ENCODE measurements at places on chromosomes 4 and X. TPM values are rescaled to one million over a fixed set of nuclear protein-coding genes. Genes with fewer than 3 reads are reported as not detected.

The GYG2 gene
- total RNA-seq: not detected

DNA sequence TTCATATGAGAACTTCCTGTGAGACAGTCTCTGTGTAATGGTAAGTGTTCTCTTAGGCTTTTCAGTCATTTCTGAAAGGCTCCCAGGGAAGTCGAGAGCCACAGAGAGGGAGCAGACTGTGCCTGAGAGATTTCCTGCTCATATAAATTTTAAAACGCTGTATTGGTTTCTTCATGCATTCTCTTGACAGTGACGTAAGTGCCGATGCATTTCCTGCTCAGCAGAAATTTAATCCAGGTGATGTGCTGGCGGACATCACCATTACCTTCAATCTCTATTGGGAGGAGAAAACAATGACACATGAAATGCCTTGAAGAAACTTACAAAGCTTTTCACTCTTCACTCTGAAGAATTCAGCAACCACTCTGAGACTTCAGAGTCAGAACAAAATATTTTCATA lies 383.6 kb downstream of the BMPR1B start:
- no peak for DNase-seq

GRCh38 chrX:18895189-18895951 lies 88.5 kb downstream of the PHKA2 start:
- no peak for DNase-seq

DNA sequence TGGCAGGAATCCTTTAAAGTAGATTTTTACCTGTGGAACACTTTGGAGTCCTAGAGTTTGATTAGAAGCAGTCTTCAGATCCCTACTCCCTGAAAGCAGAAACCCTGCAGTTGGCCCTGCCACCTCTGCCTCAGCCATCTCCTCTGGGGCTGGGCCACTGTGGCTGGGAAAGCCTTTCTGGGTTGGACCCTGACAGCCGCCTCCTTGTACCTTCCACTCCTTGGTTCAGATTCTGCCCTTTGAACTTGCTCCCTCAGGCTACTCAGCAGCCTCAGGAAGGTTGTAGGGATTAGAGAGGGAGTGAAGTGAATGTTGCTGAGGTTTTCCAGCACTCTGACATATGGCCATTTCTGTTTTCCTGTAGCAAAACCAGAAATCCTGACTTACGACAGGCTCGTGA lies 65.5 kb downstream of the KIT start:
- DNase-seq: no peak
